Posterior vena cava (tissue), 2 donors: ENCODE measurements at places on chromosomes 3 and 15.

GRCh38 chr3:107275511-107275910 lies 101.7 kb upstream of the CCDC54 start:
- no peak for DNase-seq

- no peak for DNase-seq
These were observed 165.8 kb downstream of the MECOM start for GRCh38 chr3:169497567-169498257.

- no peak for DNase-seq
These were observed at the start of gene P2RY12 for GRCh38 chr3:151384741-151385174. P2RY12 (minus strand) TSS chr3:151384753; CDS start chr3:151338845, 45,908 bp downstream.

- no peak for DNase-seq
These were observed 38.2 kb downstream of the TMCC1 start for GRCh38 chr3:129855170-129855831.

DNA sequence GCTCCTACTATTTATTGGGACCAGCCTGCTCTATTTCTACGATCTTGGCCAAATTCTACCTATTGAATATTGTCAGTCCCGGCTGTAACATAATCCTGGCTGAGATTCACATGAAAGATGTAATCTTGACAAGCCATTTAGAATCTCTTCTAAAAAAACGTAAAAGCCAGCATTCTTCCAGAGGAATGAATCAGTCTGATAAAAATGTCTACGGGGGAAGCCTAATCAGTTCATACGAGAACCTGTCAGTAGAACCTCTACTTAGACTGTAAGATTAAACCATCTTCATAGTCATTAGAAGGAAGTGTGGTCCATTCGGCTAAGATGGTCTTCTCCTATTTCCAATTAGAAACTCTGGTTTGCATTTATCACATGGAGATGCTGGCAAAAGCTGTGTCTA lies 147.2 kb upstream of the WNT5A start:
- DNase-seq, result no peak

- no peak for DNase-seq
These were observed 2.0 kb upstream of the GP9 start for GRCh38 chr3:129058441-129059200.

DNA sequence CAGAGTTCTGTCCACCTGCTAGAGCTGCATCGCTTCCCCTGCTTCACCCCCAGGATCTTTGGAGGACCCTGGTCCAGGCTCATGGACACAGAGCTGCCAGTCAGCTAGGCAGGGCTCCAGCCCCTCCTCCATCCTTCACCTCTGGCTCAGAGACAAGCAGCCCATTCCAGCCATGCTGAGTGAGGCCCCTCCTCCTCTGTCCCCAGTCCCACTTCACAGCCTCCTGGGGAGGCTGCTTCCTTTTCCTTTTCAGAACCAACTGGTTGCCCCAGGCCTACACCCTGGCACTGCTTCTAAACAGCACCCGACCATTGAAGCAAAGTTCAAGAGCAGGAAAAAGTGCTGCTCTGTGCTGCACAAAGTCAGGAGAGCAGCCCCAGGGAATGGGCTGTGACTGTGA lies 22.2 kb downstream of the IQSEC1 start:
- DNase-seq, result no peak

DNA sequence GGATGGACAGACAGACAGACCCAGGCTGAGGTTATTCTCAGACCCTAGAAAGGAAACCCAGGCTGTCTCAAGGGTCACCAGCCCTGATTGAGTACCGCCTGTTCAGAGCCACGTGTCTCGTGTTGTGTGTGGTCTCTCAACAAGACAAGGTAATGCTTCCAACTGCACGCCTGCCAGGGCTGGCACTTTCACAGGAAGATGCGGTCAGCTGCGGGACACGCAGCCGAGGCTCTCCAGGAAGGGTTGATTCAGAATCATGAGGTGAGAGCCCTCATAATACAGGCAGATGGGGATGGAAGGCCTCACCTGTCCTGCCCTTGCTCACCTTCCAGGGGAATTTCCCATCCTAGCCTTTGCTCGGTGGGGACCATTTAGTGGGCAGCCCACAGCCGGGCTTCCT lies 81.4 kb downstream of the TOP2B start:
- no peak for DNase-seq

- no peak for DNase-seq
These were observed 22.9 kb downstream of the FYCO1 start for GRCh38 chr3:45972534-45973402.

- DNase-seq, result no peak
These were observed 212.4 kb downstream of the OPA1 start for GRCh38 chr3:193805448-193805847.

DNA sequence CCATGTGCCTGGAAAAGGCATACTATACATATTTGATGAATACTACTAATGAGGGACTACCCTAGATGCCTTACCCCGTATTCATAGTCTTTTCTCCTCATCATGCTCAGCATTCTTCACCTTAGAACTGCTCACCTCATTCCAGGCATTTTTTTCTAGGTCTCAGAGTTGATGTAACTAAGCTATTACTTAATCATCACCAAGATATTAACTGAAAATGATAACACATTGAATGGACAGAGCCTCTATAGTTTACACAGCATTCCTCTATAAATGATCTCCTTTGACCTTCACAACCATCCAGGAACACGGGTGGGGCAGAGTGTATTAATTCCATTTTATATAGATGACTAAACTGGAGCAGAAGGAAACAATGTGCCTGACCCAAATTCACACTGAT lies 174.1 kb upstream of the DPH6 start:
- DNase-seq, result no peak

DNA sequence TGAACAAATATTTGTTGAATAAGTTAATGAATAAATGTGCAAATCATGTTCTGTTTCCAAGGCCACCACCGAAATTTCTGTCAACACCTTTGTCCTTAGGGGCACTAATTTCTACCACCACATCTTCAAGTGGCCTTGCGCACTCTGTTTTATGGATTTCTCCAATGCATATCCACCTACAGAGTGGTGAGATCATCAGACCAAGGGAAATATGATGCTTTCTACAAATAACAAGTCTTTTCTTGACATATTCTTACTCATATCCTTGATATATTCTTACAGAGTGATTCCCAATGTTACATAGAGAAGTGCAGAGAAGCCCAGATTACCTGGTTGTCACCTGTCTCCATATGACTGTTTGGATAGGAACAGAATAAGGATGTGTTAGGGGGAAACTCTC lies 36.1 kb upstream of the TMCO5A start:
- no peak for DNase-seq

- no peak for DNase-seq
These were observed 415.7 kb downstream of the PLCL2 start for GRCh38 chr3:17300441-17300840.

- DNase-seq, result no peak
These were observed 117.1 kb upstream of the TJP1 start for GRCh38 chr15:29939404-29939803.

DNA sequence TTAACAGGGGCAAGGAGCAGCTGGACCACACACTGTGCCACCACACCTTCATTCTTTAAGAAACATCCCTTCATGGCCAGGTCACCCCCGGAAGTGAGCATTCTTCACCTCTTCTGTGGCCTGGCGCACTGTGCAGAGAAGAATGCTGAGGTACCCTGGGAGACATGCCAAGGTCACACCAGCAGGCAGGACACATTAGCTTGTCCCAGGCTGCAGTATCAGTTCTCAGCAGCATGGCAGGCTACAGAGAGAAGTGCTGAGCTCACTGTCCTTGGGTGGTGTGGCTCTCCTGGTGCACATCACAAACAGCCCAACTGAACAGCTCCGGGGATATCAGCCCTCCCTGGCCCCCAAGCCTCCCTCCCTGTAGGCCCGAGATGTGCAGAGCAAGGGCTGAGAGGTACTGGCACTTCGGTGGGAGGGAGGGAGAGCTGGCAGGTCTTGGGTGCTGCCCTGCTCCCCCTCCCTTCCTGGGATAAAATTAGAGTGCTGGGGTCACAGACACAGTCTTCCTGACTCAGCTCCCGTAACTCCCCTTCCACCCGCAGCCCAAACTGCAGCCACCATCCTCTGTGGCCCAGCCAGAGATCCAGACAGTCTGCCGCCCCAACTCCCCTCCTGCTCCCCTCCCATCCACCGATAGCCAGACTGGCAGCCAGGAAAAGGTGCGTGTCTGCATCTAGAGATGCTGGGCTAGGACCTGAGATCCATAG lies 13.4 kb downstream of the SEMA7A start:
- DNase-seq, result no peak

GRCh38 chr3:142889212-142890014 lies 530 bp upstream of the PCOLCE2 start:
- DNase-seq, result peak; percentile 81

DNA sequence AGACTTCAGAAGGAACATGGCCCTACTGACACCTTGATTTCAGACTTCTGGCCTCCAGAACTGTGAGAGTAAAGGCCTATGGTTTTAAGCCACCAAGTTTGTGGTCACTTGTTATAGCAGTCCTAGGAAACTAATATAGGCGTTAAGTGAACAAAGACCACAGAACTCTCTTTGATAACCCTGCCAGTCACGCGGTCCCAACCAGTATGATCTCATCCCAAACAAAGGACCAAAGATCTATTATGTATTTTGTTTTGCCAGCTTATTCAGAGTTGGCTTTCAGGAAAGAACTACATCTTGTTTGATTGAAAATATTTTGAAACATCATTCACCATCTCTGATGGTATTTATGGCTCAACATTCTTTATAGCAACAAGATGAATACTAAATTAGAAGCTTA lies 294.4 kb upstream of the SLCO3A1 start:
- no peak for DNase-seq

DNA sequence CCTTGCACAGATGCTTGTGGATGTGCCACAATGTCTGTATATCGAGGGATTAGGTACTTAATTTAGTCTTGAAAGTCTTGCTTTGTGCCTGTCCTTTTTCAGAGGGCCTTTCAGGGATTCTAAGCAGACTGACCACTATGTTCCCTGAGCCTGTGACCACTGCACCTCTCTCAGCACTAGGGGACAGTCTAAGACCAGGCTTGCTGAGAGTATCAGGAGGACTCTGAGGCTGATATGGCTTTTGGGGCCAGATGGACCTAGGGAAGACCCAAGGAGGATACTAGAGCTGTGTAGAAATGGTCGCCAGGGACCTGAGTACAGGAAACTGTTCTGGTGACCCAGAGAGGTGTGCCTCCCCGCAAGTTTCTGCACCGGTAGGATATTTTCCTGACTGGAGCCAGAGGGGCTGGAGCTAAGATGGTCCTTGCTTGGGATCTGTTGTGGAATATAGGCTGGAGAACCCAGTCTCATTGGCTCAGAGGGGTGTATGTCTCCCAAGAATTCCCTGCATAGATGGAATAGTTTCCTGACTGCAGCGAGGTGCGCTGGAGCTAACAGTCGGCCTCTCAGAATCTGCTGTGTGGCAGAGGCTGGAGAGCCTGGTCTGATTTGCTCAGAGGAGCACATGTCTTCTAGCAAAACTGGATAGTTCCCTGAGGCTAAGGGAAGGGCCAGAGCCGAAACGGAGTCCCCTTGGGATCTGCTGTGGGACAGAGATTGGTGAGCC lies 213.2 kb upstream of the DCBLD2 start:
- DNase-seq, result no peak

- no peak for DNase-seq
These were observed 155.7 kb downstream of the LIPC start for GRCh38 chr15:58587486-58587885.

DNA sequence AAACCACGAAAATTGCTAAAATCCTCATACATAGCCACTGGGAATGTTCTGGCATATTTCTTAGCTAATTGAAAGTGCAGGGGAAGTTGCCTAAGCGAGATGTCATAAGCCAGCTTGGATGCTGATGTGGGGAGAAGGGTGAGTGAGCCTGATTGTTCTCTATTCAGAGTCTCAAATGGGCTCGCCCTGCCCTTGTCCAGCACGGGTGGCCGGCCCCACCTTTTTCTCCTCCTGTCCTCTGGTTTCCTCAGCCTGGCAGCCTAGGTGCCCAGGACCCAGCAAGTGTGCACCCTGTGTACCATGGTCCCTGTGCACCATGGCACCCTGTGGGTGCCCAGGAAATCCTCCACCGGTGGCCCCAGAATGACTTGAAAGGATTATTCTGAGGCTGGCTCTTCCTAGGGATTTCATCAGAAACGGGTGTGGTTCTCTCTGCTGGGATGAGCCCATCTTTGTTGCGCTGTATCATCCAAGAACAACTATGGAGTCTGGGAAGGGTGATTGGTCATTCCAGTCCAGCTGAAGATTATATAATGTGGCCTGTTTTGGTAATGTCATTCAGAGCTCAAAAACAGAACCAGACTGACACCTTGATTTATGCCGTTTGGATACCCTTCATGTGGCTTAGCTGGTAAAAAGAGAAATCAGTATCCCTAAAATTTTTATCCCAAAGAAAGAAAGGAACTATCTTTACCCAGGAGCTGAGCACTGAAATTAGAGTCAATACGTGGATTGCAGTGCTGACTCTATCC lies 150.8 kb upstream of the BHLHE40 start:
- peak; percentile 85 for DNase-seq

- DNase-seq, result no peak
These were observed 139.0 kb upstream of the KCNMB2 start for GRCh38 chr3:178397202-178397601.

- DNase-seq, result no peak
These were observed 85.6 kb downstream of the TJP1 start for GRCh38 chr15:29736744-29737020.

DNA sequence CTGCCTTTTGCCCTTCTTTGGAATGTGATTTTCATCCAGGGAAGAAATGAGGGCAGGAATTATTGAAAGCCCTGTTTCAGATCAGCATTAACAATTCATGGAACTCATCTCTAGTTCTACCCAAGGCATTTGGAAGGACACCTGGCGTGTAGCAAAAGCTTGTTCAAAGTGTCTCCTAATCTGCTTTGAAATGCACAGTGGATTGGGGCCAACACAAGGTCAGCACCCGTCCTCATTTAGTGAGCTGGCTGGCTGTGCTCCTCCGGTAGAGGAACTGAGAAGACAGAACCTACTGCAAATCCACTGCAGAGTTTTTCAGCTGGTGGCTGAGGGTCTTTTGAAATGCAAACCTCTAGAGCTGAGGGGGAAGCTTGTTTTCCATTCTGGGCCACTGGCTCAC lies 141.6 kb upstream of the STT3B start:
- DNase-seq, result no peak

GRCh38 chr3:194585880-194586281 lies 47.3 kb downstream of the TMEM44 start:
- DNase-seq, result no peak

DNA sequence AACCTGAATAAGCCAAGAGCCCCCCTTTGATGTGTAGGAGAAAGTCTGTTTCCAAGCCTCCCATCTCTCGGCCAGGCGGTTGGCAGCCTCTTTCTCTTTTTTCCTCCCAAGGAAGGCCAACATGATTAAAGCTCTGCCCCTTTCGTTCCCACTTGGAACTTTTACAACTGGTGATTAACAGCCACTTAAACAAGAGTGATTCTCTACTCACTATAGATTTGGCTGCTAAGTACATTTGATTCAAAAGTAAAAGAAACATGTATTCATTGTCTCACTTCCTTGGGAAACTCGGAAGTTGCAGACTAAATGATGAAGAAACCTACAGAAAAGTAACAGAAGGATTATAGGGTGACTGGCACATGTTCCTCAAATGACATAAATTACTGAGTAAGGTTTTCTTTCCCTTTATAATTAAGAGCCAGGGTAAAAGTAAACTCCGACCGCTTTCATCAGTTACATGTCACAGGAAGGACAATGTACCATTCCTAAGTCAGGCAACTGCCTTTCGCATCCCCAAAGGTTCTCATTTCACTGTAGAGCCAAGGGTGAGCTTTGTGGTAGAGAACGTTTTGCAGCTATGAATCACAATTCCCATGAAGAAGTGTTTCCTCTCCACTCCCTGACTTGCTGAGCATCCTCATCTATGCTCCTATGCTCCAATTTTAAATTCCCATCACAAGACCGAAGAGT lies 72.7 kb downstream of the MB21D2 start:
- DNase-seq, result no peak

- no peak for DNase-seq
These were observed 105.6 kb upstream of the TGFBR2 start for GRCh38 chr3:30500666-30501399.

GRCh38 chr15:92328207-92328606 lies 65.5 kb upstream of the ST8SIA2 start:
- no peak for DNase-seq
